ENCODE measurements at places on chromosomes 6 and 20.

DNA sequence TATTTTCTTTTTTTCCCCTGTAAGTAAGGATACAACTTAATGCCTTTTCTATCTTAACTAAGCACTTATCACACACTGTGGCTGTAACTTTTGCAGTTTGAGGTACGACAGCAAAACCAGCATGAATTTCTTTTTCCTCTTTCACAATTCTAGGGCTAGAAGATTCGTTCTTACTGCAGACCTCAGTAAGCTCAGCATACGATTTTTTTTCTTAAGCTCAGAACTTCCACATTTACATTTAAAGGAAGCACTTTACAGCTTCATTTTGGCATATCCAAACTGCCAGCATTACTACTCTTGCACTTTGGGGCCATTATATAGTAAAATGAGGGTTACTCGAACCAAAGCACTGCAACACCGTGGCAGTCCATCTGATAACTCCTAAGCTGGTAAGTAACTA lies 889 bp upstream of the CHMP4B start:
- DNase-seq, result no peak

DNA sequence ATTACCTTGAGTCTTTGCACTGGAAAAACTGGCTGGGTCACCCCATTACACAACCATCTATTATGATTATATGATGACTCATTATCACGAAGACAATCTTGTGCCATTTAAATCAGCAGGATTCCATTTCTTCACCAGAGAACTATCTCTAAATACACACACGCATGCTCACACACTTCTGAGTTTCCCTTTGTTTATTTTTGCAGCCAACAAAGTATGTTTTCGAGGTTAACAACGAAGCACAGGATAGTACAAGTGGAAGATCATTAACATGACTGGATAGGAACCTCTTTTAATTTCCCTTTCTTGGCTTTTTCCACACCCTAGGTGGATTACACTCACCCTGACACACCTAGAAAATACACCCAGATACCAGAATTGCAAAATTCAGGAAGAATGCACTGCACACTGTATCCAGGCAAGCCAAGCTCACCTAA lies 18.9 kb downstream of the PERP start:
- no peak for DNase-seq

- no peak for DNase-seq
These were observed 447.3 kb upstream of the CITED2 start for GRCh38 chr6:139821676-139822223.

GRCh38 chr6:121309768-121310469 lies 24.4 kb downstream of the TBC1D32 start:
- DNase-seq, result no peak

GRCh38 chr6:21970569-21971300 lies 326.1 kb downstream of the PRL start:
- DNase-seq, result no peak

DNA sequence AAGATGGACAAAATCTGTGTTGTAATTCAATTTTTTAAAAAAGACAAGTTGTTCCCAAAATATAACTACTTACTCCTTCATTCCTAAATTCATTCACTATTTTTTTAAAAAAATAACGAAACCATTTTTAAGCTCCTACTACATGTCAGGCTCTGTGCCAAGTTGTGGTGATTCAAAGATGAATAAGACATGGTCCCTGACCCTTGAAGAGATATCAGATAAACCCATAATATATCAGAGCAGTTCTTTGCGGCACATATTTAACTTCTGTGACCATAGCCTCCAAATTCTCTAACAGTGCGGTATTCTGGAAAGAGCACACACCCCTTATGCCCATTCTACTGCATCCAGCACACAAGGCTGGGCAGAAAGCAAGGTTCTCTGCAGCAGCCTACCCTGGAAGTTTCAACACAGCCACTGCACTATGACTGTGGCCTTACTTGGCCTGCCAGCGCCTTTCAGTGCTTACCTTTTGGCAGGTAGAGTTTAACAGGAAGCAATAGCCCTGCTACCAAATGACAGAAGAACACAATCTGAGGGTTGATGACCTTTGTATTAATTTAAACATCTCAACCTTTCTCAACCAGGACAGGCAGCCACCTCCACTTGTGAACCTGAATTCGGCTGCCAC lies 406.5 kb downstream of the BTBD9 start:
- DNase-seq, result no peak

GRCh38 chr6:148128014-148128730 lies 214.5 kb upstream of the SASH1 start:
- DNase-seq, result no peak

- no peak for DNase-seq
These were observed 340.4 kb downstream of the CDC5L start for GRCh38 chr6:44727651-44728630.

DNA sequence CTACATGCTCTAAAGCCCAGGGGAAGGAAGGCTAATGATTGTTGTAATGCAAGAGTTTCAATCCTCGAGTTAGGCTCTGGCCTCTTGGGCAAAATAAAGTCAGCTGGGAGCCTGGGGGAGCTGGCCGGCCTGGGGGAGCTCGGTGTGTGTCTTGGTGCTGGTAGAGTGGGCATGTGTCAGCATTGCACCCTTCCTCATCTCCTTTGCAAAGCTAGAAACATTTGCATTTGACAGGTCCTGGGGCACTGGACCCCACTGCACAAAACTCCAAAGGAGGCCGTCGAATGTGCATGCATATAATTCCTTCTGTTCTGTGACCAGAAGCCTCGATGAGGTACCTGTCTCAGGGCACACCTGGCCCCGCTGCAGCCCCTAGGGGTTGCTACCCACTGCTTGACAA lies 74.6 kb upstream of the SLC22A23 start:
- DNase-seq, result no peak

DNA sequence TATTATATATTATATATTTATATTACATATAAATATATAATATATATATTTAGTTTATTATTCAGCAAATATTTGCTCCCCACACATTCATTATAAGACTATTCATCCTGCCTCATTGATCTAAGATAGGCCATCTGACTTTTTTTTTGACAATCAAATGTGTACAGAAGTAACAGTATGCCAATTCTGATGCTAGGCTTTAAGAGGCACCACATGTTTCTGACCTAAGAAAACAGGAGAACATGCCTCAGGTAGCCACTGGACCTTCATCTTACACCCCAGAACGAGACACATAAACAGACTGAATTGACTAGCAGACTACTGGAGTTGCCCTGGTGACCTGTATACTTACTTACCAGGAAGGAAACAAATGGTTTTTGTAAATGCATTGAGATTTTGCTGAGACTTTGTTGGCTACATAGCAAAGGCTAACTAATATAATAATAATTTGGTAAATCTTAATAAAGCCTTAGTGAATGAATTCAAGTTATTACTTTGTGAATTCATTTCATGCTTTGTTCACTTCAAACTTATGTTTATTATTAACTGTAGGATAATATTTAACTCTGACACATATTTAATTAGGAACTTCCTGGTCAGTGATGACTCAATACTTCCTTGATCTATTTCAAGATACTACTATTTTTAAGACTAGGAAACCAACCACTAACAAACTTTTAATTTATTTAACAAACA lies 13.4 kb upstream of the MYO6 start:
- DNase-seq, result no peak

DNA sequence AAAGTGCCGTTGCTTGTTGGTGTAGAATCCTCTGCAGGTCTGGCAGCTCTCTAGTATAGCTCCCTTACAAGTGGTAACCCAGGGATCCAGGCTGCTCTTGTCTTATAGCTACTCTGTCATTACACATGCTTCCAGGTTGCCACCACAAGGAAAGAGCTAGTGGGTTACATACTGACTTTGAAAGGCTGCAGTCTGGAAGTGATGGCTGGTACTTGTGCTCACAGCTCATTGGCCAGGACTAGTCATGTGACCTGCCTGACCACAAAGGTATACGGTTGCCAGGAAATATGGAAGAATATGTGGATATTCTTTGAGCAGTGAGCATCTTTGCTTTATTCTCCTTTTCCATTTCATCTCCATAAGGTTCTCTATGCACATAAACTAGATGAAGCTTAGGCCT lies 46.0 kb downstream of the RREB1 start:
- DNase-seq, result no peak

- DNase-seq, result no peak
These were observed 230.7 kb upstream of the QKI start for GRCh38 chr6:163183806-163184205.

- DNase-seq, result no peak
These were observed 89.2 kb downstream of the RAMACL start for GRCh38 chr6:166497087-166497899.

DNA sequence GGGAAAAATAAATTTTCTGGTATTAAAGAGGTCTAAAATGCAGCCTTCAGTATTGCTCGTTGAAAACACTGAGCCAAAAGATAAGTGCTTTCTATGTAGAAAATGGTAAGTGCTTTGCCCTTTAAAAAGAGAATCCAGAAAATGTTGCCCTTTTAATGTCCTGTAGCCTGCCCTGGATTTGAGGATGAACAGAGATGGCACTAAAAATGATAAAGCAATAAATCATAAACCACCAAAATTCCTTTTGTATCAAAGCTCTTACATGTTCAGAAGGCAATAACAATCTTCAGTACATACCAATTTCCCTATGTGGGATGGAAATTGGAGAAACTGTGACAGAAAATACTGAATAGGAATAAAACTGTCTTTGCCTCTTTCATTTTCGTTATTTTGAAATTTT lies 405.8 kb downstream of the PHF3 start:
- no peak for DNase-seq

GRCh38 chr6:126176282-126176681 lies 163.6 kb upstream of the CENPW start:
- peak; percentile 2 for DNase-seq

DNA sequence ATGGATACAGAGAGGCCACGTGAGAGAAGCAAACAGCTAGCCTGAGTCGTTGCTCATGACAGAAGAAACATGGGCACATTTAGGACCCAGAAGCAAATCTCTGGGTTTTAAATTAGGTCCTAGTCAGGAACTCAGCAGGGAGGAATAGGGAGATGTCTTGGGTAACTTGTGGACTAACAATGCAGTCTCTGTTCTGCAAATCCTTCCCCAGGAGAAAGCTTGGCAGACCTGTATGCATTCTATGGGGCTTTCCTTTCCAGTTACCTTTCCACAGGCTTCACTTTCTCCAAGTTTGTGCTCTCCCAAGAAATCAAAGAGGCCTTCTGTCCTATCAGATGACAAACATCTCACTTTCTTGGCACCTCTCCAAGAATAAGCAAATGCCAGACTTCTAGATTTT lies 47.2 kb upstream of the PLCB4 start:
- DNase-seq, result no peak

DNA sequence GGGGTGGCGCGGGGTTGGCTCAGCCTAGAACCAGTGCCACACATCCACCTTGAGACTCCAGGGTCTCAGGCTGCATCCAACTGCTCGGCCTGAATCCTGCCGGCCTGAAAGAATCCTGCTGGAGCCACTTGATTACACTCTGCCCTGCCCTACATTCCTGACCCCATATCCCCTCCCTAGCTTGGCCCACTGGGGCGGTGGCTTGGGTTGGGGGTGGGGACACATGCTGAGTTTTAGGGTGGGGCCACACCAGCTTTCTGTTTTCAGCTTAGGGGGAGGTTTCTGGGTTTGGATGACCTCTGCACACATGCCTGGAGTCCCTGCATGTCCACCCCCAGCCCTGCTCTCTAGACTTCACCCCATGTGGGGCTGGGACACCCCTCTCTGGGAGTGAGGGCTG lies 6.8 kb downstream of the ITPR3 start:
- no peak for DNase-seq

DNA sequence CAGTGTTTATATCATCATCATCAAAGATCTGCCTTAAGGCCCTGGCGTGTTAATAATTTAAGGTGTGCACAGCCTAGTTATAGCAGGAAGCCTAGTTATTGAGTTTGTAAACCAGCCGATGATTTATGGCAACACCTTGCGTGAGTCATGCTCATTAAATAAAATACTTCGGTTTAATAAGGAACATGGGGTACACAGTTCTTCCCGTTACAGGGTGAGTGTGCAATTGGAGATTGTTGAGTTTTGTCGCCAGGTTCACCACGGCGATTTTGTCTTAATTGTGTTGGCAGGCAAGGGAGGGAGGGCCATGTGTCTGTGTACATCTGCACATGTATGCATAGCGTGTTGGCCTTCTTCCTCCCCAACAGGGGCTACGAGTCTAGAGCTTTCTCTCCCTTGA lies 104.0 kb downstream of the TFAP2A start:
- DNase-seq, result peak; percentile 0

DNA sequence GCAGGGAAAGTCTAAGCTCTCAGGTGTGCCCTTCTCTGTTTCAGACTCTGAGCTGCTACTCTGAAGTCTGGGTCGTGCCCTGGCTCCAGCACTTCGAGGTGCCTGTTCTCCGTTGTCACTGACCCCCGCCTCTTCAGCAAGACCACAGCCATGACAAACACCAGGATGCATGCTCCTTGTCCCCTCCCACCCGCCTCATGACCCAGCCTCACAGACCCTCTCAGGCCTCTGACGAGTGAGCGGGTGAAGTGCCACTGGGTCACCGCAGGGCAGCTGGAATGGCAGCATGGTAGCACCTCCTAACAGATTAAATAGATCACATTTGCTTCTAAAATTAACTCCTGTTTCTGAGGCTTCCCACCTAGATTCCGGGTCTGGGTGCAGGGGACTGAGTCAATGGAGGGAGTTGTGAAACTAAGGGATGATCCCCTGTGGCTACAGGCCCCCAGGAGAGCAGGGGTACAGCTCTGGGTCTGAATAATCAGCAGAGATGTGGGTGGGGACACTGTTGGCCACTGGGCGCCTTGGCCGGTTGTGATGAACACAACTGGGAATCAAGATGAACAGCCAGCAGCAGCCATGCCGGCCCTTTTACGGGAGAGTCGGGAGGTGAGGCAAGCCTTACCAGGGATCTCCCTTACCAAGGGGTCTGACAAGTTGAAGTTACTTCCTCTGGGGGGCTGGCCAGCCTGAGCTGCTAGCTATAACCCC lies 10.7 kb downstream of the CST7 start:
- no peak for DNase-seq

DNA sequence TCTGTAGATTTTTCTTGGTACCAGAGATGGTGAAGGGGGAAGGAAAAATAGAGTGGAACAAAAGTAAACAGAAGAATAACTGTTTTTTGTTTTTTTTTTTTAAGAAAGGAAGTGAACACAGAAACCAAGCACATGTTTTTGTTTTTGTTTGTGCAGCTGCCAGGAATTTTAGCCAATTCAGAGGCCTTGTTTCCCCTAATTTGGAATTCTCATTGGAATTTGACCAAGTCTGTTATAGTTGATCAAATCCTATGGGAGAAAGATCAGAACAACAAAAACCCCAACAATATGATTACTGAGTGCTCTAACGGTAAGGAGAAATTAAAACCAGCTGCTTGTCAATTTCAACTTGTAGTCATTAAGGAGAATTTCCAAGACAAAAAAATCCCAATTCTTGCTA lies 18.2 kb upstream of the IL22RA2 start:
- no peak for DNase-seq

DNA sequence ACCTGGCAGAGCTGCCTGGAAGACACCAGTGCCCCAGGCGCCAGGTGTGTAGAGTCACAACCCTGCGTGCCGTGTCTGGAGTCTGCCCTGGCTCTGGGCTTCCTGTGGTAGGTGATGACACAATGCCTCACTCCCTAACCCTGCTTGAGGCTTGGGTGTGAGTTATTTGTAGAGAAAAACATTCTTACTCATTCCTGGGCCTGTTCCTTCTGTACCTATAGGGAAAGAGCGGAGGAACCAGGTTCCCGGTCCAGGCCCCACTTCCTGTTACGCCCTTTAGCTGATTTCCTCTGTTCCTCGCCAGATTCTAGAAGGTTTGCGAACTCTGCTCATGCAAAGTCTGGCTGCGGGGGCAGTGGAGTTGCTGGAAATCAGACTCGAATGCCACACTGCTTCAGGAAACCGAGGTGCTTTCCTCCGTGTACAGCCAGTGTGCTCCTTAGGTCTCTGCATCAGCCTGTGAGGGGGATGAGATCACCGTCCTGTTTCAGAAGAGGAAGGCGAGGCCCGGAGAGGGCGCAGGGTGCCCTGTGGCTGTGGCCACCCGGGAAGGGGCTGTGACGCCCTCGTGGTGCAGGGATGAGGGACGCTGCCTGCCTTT lies 67.1 kb upstream of the DUSP22 start:
- no peak for DNase-seq
